Omental fat pad (tissue), 4 donors: ENCODE measurements at places on chromosomes 2 and 18.

- DNase-seq, result no peak
These were observed 127.0 kb downstream of the TTC32 start for GRCh38 chr2:19774805-19775176.

DNA sequence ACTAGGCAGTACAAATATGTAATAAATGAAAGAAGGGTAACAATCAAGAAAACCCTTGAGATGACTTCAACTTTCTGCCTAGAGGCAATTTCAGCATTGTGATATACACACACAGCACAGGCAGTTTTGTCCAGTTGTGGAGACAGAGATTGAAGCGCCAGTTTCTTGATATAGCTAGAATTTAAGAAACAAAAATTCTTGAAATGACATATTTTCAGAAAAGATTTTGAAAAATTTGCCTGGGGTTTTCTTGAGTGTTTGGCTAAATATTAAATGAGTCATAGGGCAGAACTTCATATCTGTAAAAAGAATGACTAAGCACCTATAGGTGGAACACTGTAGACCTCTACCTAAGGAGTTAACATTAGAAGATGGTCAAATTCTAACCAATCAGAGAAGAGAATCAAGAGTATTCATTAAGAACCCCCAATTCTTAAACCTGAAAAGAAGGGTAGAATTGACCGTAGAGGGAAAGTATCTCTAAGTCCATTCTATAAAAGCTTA is 1266.8 kb upstream of the TMEFF2 start:
- DNase-seq, result no peak

DNA sequence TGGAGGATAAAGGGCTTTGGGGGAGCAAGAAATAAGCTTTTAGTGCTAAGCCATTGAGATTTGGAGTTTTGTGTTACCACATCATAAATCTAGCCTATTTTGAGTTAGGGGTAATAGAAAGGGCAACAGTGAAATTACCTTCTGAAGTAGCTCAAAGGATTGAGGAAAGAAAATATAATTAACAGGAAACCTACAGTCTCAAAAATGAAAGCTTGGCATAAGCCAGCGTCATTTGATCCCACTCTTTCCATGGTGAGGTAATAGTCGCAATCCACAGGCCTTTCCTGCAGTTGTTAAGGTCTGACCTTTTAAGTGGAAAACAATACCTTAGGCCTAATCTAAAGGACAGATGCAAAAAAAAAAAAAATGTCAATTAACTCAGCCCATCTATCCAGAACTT is 182.7 kb downstream of the UXS1 start:
- no peak for DNase-seq

DNA sequence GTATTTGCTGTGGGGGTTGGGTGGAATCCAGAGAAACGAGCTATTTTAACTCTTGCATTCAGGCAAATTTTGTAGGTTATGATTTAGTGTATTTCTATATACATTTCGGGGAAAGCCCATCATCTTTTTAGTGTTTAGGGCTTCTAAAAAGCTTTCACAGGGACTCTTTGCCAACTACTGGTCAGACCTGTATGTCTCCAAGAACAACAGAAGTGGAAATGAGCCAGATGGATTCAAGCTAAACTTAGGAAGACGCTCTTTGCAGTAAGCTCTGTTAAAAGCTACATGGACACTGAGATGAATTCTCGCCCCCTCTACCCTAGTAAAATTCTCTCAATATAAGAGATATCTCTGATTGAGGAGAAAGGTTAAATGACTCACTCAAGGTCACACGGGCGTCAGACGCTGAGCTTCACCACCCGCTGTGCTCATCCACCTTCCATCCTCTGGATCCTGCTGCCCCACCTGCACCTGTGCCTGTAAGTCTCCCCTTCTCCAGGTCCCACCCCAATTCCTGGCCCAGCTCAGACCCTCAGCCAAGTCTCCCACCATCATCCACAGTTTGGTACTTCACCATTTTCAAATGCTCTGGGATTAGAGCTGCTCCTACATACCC is 85.6 kb downstream of the MARCHF4 start:
- DNase-seq, result no peak

- DNase-seq, result no peak
These were observed 151.0 kb downstream of the TRIB2 start for GRCh38 chr2:12867631-12868287.

GRCh38 chr2:236793023-236794011 is 223.7 kb downstream of the ACKR3 start:
- DNase-seq, result no peak

DNA sequence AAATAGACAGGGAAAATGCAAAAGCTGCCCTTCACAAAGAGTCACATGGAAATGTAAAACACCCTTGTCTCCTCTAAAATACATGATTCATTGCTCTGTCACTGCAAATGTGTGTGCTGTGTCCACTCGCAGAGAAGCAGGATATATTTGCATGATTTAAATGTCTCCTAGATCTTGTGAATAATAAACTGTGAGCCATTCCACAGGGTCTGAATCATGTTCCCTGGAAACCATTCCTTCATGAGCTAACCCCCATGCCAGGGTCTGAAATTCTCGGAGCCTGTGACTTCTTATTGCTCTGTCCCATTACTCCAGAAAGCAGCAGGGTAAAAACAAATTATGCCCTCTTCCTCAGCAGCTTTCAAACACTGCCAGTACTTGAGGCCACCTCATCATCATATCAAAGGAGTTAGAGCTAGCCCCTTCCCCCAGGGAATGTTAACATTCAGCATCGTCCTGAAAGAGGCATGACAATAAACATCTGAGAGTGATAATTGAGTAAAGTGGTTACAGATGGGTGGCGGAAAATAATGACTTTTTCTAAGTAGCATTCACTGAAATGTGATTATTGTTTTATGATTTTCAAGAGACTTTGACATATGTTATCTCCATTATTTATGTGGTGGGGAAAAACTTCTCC is 11.7 kb upstream of the CNGA3 start:
- no peak for DNase-seq

DNA sequence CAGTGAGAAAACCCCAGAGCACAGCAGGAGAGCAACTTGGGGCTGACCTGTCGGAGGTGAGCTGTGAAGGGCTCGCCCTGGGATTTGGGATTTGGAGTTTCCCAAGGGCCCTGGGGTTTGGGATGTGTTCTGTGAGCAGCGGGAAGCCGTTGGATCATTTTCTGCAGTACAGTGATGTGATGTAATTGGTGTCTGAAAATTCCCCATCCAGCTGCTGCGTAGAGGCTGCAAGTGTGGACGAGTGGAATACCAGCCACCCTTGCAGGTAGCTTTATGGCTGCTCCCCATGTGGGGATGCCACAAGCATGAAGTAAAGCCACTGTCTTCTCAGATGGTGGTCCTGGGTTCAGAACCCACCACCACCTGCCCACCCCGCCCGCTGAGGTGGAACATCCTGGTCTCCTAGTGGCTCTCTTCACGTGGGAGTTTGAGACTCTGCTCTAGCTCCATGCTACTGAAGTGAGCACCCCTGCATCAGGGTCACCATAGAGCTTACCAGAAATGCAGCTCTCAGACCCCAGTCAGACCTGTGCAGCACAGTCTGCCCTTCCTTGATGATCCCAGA is 15.0 kb downstream of the IMPA2 start:
- DNase-seq, result no peak

- DNase-seq, result no peak
These were observed 369.0 kb downstream of the TMEM182 start for GRCh38 chr2:103130857-103131256.

GRCh38 chr2:215791481-215791937 is 221.8 kb downstream of the MREG start:
- no peak for DNase-seq

DNA sequence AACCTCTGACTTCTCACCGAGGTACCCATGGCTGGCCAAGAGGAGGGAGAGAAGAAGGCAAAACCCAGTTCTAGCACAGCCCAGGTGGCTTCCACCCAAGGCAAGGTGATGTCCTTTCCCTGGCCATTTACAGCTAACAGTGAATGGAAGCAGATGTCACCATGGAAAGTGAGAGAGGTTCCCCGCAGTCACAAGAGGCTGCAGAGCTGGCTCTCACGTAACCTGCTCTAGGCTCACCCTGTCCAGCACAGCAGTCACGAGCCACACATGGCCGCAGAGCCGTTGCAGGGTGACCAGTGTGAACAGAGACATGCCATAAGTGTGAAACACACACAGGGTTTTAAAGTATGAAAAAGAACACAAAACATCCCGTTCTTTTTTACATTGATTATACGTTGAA is 169.4 kb downstream of the TNS1 start:
- DNase-seq, result no peak

DNA sequence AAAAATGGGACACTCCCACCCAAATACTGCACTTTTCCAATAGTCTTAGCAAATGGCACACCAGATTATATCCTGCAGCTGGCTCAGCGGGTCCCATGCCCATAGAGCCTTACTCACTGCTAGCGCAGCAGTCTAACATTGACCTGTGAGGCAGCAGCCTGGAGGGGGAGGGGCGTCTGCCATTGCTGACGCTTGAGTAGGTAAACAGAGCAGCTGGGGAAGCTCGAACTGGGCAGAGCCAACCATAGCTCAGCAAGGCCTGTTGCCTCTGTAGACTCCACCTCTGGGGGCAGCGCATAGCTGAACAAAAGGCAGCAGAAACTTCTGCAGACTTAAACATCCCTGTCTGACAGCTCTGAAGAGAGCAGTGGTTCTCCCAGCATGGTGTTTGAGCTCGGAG is 110.4 kb downstream of the CTIF start:
- DNase-seq, result no peak

DNA sequence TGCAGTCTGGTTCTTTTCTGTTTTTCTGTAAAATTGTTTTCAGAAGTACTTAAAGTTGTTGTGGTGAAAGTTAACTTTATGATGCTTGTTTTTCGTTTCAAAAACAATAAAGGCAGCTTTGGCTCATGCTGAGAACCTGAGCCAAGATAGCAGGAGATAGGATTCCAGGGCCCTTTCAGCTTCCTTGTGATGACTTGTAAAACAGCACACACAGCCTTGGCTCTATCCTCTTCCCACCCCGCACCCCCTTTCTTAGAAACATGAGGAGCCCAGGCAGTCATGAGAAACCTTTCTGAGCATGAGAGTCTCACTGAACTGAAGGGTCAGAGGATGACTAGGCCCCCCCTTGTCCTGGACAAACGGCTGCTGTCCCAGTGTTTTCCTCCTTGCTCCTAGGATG is 12.4 kb upstream of the CHRNA1 start:
- no peak for DNase-seq

GRCh38 chr18:8657873-8658470 is 47.4 kb upstream of the MTCL1 start:
- DNase-seq, result no peak

- DNase-seq, result no peak
These were observed 317.4 kb downstream of the NBAS start for GRCh38 chr2:15243762-15244161.

DNA sequence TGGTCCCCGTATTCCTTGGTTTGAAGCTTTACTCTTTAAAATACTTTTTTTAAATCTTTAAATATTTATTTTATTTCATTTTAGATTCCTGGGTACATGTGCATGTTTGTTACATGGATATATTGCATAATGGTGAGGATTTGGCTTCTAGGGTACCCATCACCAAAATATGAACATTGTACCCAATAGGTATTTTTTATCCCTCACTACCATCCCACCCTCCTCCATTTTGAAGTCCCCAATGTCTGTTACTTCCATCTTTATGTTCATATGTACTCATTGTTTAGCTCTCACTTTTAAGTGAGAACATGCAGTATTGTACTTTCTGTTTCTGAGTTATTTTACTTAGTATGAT is 59.5 kb upstream of the IL1RL1 start:
- no peak for DNase-seq

GRCh38 chr18:61847164-61847791 is 45.5 kb downstream of the RNF152 start:
- DNase-seq, result no peak

GRCh38 chr2:28369358-28369757 is 23.3 kb upstream of the FOSL2 start:
- DNase-seq, result no peak

- DNase-seq, result no peak
These were observed 437.7 kb downstream of the NRXN1 start for GRCh38 chr2:50594233-50594632.

- DNase-seq, result no peak
These were observed 90.9 kb upstream of the UBXN4 start for GRCh38 chr2:135650721-135651120.

DNA sequence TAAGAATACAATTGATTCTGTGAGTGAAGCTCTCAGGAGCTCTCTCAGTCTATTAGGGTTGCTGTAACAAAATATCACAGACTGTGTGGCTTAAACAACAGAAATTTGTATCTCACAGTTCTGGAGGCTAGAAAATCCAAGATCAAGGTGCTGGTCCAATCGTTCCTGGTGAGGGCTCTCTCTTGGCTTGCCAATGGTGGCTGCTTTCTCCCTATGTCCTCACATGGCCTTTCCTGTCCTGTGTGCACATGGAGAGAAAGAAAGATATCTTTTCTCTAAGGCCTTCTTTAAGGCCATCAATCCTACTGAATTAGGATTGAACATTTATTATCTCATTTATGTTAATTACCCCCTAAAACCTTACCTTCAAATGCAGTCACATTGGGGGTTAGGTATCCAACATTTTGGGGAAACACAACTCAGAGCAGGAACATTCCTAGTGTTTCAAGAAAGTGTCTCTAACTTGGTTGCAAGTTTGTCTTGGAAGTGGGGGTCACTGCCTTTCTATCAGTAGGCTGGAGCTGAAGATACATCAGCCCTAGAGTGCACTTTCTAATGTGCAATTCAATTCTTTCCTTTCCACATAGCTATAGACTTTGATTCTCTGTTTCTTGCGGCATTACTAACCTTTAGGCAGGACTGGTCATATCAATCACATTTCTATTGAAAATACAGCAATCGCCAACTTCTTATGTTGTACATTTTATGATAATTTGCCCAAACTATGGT is 24.8 kb downstream of the TFPI start:
- DNase-seq, result no peak

DNA sequence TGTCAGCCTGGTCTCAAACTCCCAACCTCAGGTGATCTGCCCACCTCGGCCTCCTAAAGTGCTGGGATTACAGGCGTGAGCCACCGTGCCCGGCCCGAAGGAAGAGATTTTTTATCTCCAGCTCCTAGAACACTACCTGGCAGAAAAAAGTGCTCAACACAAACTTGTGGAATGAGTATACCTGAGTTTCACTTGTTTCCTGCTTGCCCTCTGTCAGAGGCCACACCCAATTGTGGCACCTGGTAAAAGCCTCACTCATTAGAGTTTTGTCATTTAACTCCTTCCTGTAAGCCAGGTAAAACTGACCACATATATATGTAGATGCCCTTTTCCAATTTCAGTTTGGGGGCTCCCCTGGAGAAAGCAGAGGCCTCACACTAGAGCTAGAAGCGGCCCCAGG is 42.2 kb upstream of the RTN4 start:
- no peak for DNase-seq

GRCh38 chr2:82839036-82839435 is 1620.0 kb downstream of the SUCLG1 start:
- no peak for DNase-seq

DNA sequence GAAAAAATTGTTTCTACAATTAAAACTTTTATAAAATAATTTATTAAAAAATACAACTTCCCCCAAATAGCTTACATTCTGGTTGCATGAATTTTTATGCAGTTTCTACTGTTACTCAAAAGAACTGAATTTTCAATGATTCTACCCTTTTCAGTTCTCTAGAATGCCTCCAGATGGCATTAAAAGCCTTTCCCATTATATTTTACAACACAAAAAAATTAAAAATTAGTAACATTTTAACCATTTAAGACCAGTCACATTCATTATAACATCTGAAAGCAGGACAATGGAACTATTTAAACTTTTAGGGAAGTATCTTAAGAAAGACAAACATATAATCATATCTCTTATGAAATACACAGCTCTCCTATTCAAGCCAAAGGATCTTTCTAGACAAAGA is 236.0 kb upstream of the REV1 start:
- no peak for DNase-seq
